ENCODE measurements at places on chromosomes 7 and 10.

DNA sequence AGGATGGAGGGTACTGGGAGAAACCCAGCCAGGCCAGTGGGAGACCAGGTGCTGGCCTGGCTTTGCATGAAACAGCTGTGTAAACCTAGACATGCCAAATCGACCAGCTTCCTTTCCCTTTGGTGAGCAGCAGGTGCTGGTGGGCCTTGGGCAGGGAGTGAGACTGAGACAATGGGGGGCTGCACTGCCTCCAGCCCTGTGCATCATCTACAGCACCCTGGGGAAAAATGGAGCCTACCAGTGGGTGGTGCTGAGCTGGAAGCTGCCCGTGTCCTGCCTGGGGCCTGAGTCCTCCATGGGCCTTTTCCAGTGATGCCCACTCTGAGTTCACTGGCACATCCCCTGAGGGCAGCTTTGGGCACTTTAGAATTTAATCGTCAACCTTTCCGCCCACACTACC lies 19.2 kb upstream of the DDC start:
- DNase-seq = no peak

GRCh38 chr10:58756130-58756719 lies 243.6 kb downstream of the BICC1 start:
- DNase-seq = no peak

- DNase-seq = no peak
These were observed 94.3 kb downstream of the PRLHR start for GRCh38 chr10:118501171-118501570.

- DNase-seq = no peak
These were observed 21.0 kb downstream of the SVIL start for GRCh38 chr10:29613791-29614190.
